Right renal cortex interstitium (tissue), 3 donors: ENCODE measurements at places on chromosomes 1 and 21.

- DNase-seq: no peak
Measured at GRCh38 chr21:45141507-45141906, 67.1 kb downstream of the ADARB1 start.

DNA sequence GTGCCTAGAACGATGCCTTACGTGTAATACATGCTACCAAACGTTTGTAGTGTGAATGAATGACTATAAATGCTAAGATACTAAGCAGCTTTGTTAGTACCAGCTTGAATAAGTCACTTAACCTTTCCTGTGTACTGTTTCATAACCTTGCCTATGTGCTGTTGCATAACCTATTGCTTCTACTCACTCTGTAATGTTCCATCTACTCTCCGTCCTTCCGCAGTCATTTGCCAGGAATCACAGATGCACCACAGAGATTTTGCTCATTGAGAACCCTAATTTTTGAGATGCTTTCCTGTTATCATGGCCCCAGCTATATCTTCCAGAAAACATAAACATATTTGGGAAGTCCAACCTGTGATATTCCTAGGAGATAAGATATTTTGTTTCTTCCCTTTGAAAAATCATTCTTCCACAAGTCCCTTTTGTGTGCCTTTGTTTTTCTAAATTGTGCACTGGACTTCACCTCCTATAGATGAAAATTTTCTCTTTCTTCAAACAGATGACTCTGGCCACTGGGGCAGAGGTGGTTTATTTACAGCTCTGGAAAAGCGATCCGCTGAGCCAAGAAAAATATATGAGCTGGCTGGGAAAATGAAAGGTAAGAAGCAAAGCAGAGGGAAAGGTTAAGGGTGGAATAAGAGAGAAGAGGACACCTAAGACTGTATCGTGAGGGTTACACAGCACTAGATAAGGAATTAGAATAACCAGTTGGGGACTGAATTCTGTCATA is 44.8 kb downstream of the CHD1L start:
- DNase-seq: no peak

DNA sequence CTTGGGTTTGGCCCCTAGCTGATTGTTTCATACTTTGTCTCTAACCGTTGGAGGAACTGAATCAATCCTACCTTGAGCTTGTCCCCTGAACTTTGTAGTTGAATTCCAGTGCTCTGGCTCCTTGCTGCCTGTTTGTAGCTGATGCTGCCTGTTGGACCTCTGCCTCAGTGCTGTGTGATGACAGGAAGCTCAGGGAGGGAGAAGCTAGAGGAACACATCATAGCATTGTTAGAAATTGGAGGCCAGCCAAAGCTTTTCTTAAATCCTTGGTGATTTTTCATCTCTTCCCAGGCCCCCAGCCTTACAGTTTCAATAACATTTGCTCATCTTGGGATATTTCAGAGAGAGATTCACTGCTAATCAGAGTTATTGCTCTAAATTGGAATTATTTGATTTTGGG is 34.0 kb downstream of the MACF1 start:
- no peak for DNase-seq

DNA sequence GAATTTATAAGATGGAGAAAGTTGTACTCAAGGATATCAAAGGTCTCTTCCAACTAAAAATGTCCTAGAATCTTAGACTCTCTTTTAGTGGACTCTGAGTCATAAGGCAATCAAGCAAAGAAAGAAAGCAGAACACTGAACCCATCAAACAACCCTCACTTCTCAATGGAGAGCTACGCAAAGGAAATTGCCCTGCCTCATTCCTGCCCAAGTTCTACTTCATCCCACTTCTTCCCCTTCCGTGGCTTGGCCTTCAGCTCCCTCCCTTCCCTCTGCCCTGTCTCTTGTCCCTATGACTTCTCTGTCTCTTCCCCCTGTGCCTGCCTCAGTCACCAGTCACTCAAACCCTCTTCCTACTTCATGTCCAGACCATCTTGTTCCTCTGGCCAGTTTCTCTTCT is 58.5 kb downstream of the RIMS3 start:
- DNase-seq: no peak

- no peak for DNase-seq
Measured at GRCh38 chr1:10510520-10511493, 36.1 kb downstream of the PEX14 start.

GRCh38 chr1:189866606-189867005 is 611.1 kb downstream of the BRINP3 start:
- DNase-seq: no peak

GRCh38 chr1:165900576-165901380 is 73.4 kb downstream of the UCK2 start:
- no peak for DNase-seq

DNA sequence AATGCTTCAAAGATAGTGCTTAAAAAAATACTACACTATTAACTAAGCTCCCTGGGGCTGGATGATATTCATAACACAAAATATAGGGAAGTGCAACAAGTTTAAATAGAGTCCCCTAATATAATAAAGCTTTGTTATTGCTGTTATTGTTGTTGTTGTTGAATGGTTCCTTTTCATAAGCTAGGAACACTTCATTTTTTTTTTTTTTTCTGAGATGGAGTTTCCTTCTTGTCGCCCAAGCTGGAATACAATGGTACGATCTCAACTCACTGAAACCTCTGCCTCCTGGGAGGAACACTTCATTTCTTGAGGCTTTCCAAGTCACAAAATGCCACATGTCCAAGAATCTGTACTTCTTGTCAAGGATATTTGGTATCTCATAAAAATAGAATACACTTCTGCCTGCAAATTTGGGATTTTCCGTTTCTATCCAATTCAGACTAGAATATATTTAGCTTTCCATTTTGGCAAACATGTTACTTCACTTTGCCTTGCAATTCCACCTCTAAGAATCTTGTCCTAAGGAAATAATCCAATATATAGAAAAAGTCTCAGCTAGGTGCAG is 21.1 kb downstream of the WDR47 start:
- no peak for DNase-seq

GRCh38 chr1:162688521-162688920 is 56.3 kb downstream of the DDR2 start:
- DNase-seq: no peak

DNA sequence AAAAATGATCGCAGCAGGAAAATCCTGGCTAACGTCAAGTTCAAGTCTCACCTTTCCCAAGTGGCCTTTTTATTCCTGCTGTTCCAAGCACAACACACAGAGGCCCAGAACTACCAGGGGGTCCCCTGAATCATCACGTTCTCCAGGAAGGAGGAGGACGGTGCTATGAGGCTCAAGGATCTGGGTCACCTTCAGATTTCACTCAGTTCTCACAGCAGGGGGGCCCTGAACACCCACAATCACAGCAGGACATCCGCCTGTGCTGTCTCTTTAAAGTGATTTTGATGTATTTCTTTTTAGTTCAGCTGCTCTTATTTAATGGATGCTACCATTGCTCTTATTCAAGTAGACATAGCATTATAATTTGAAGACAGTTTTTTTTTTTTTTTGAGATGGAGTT is 173.4 kb downstream of the HUNK start:
- no peak for DNase-seq

DNA sequence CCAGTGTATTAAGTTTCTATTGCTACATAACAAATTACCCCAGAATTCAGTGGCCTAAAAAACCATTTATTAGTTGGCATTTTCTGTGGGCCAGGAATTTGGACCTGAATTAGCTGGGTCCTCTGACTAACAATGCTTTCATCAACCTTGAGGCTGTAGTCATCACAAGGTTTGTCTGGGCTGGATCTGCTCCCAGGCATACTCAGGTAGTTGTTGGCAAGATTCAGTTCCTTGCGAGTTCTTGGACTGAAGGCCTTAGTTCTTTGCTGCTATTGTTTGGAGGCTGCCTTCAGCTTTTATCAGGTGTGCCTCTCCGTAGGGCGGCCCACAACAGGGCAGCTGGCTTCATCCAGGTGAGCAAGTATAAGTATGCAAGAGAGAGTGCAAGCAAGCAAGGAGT is 31.4 kb upstream of the DEPDC1 start:
- DNase-seq: no peak

- no peak for DNase-seq
Measured at GRCh38 chr1:25562101-25562927, 18.9 kb downstream of the LDLRAP1 start.

DNA sequence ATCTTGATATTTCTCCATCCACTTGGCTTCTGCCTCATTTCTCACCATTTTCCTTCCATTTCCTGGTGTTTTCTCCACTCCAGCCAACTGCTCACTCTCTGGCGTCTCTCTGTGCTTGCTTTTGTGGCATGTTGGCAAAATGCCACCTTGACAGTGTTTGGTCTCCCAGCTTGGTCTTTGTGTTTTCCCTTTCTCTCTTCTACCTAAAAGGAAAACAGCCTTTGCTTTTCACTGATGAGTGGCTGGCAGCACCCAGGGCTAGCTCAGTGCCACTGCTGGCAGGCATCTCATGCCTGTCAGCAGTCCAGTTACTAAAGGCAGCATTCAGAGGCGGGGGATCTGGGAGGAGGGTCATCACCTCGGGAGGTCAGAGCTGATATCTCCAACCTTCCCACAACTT is 55.3 kb upstream of the DSCAM start:
- DNase-seq: no peak

DNA sequence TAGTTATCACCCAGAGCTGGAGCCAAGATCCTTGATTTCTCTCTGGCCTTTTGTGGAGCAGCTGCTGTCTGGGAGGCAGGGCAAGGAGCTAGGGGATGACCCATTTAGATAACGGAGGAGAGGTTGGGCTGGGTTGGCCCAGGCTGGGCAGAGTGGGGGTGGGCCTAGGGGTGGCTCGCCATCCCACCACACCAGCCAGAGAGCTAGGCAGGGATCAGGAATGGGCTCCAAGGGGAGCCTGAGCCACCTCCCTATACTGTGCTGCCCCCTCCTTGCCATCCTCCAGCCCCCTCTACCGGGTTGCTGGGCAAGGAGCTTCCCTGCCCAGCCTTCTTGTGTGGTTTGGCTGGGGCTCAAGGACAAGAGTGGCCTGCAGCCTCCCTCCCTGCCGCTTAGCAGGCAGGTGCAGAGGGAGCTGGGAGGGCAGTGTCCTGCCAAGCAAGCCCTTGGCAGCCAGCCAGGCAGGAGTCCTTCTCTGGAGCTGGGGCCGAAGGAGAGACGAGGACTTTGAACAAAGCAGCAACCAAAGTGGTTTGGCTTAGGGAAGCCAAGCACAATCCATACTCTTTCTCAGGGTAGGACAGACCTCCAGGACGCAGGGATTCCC is 4.1 kb downstream of the NUAK2 start:
- DNase-seq: no peak

DNA sequence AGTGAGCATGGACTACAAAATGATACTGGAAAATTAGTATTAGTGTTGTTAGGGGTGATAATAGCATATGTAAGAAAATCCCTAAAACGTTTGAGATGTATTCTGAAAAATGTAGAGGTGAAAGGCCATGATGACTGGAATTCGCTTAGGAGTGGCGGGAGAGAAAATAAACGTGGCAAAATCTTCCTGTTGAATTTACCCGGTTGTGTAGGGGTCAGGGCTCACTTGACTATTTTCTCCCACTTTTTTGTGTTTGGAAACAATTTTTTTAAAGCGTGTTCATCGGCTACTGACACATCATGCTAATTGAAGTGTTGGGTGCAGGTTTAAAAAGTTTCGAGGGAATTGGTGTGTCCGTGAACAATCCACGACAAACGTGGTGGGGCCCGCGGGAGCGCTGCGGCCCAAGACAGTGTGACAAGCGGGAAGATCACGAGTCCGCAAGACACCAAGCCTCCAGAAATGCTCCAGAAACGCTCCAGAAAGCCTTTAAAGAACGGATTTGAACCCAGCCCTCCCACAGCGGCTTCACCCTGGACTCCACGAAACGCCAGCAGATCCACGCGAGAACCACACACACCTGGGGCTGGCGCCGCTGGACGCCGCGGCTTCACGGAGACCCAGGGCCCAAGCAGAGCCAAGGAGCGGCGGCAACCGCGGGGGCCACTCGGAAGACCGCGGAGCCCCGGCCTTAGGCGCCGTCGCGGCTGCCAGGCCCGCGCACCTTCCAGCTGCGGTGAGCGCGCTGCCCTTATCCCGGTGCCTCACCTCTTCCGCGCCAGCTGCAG is 573 bp downstream of the PSMG1 start:
- DNase-seq: peak; percentile 33

GRCh38 chr1:192171123-192171522 is 12.9 kb downstream of the RGS18 start:
- no peak for DNase-seq

DNA sequence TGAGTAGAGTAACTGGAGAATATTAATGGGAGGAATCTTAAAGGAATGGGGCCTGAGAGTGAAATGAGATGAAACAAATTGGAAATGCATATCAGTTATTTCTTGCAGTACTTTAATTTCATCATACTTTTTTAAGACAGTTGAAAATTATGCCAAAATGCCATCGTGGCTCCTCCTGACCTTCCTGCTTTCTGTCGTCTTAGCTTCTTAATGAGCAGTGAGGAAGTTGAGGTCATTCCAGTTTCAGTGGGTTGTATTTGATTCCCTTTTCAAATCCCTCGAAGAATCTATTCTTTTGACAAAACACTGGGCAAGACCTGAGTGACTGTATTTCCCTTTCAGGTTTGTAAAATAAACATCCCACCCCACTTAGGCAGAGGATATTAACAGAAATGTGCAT is 134.9 kb upstream of the MAP1LC3C start:
- no peak for DNase-seq

DNA sequence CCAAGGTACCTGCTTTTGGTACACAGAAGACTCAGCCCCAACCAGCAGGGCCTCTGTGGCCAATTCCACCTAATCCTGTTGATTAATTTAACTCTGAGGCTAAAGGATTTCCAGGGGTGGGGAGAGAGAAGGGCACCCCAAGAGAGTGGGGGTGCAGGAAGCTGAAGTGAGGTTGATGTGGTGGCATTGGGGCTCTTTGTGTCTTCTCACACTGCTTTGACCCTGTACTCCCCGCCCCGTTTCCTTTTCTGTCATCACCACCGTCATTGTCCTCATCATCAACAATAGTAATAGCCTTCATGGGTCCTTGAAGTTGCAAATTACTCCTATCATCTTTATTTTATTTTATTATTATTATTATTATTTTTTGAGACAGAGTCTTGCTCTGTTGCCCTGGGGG is 55.9 kb downstream of the PAX7 start:
- no peak for DNase-seq

DNA sequence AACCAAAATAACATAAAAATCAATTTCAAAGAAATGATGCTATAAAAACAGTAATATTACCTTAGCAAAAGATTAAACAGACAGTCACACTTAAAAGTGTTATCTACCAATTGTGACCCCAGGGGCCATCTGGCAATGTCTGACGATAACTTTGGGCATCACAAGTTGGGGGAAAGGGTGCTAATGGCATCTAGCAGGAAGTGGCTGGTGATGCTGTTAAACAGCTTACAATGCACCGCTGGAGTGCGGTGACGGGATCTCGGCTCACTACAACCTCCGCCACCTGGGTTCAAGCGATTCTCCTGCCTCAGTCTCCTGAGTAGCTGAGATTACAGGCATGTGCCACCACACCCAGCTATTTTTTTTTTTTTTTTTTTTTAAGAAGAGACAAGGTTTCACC is 27.6 kb downstream of the NUP133 start:
- DNase-seq: no peak
